Progenitor cell of endocrine pancreas (in vitro differentiated cells): ENCODE measurements at places on chromosomes 1 and 21.

- H3K27ac ChIP-seq = peak overlapping the region; percentile 99
- peak overlapping the region; percentile 80 for H3K4me3 ChIP-seq
- no peaks in the 10 kb centered on the region for H3K36me3 ChIP-seq
- peak; percentile 82 for DNase-seq
- H3K27me3 ChIP-seq = peaks cover 9% of the 10 kb centered on the region
These were observed 610 bp upstream of the HES4 start for GRCh38 chr1:1000357-1001056.

DNA sequence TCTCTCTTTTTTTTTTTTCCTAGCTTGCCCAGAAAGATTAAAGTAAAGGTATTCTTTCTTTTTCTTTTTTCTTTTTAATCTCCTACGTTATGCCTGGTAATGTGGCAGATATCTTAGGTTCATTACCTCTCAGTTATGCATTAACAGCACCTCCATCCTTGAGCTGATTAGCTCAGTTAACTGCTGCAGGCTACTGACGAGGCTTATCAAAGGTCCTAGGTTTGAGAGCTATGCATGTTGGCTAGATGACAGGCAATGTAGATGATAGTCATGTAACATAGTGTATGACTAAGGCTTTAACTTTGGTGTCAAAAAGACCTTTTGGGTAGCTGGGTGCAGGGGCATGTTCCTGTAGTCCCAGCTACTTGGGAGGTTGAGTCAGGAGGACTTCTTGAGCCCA is 53.7 kb upstream of the CACYBP start:
- H3K4me3 ChIP-seq = no peak overlapping the region
- peak overlapping the region; percentile 52 for H3K27ac ChIP-seq
- no peaks in the 10 kb centered on the region for H3K27me3 ChIP-seq
- DNase-seq = no peak
- H3K36me3 ChIP-seq = no peaks in the 10 kb centered on the region

DNA sequence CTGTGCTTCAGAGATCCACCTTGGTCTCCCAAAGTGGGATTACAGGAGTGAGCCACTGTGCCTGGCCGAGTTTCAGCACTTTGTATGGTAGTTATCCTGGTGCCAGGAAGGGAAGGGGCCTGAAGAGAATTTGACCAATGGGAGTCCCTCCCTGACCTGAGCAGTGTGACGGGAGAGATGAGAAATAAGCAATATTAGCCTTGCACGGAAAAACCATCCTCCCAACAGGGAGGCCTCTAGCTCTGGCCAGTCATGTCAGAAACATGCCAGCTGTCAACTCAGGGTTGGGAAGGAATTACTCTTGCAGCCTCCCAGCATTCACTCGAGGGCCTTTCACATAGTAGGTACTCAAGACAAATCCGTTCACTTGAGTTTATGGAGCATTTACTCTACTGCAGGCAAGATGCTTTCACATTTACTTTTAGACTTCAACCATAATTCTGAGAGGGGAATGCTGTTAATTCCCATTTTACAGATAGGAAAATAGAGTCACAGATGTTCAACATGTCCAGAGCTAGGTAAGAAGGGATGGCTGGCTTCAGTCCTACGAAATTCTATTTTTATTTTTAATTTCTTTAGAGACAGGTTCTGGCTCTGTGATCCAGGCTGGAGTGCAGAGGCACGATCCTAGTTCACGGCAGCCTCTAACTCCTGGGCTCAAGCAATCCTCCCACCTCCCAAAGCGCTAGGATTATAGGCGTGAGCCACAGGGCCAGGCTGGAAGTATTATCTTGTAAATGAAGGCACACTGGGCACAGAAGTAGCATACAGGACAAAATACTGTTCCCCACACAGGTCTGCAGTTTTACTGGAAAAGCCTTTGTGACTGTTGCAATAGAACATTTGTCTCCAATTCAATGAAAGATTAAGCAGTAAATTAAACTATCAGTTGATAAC is 3.2 kb upstream of the ATP13A2 start:
- no peak for DNase-seq
- H3K4me1 ChIP-seq = peaks cover 15% of the 10 kb centered on the region
- peaks cover 6% of the 10 kb centered on the region for H3K27me3 ChIP-seq
- H3K4me3 ChIP-seq = no peak overlapping the region

DNA sequence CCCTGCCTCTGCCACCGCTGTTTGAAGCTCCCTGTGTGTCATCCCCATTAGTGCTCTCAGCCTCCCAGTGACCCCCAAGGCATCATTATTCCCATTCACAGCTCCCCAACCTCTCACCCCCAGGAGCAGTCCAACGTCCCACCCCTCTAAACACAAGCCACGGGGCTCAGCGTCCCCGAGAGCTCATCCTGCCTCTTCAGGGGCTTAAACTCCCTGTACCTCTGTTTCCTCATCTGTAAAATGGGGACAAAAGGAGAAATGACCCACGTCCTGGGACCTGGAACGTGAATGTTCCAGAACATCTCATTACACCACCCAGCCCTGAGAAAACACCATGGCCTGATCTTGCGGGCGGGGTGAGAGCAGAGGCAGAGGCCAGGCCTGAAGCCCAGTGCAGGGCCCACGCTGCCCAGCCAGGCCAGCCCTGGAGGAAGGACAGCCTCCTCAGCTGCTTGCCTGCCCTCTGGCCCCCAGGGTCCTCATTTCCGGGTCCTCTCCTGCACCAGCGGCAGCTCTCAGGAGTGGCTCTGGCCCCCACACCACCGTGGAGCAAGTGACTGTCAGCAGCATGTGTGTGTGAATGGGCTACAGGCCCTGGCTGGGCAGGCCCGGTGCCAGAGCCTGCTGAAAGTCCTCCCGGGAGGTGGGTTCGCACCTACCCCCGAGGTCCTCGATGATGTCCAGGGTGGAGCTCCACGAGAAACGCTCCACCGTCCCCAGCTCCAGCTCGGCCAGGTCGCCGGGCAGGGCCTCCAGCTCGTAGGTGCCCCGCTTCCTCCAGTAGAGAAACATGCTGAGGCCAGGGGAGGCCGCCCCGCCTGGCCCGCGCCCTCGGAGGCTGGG is 14.1 kb upstream of the PLEKHG5 start:
- peaks cover 23% of the 10 kb centered on the region for H3K27me3 ChIP-seq
- H3K4me1 ChIP-seq = no peaks in the 10 kb centered on the region
- H3K36me3 ChIP-seq = no peaks in the 10 kb centered on the region
- H3K27ac ChIP-seq = no peak overlapping the region
- H3K4me3 ChIP-seq = no peak overlapping the region
- no peak for DNase-seq

- H3K27me3 ChIP-seq = no peaks in the 10 kb centered on the region
- H3K27ac ChIP-seq = no peak overlapping the region
- no peaks in the 10 kb centered on the region for H3K36me3 ChIP-seq
- no peak overlapping the region for H3K4me3 ChIP-seq
- H3K4me1 ChIP-seq = no peaks in the 10 kb centered on the region
- no peak for DNase-seq
These were observed 230.1 kb downstream of the BARHL2 start for GRCh38 chr1:90486996-90487395.
